ENCODE measurements at places on chromosomes 4 and X.
A peak's percentile ranks its signal among the peaks of the same experiment; 100 is the strongest.

GRCh38 chrX:28303486-28303885 is 283.8 kb upstream of the IL1RAPL1 start:
- DNase-seq, result no peak

DNA sequence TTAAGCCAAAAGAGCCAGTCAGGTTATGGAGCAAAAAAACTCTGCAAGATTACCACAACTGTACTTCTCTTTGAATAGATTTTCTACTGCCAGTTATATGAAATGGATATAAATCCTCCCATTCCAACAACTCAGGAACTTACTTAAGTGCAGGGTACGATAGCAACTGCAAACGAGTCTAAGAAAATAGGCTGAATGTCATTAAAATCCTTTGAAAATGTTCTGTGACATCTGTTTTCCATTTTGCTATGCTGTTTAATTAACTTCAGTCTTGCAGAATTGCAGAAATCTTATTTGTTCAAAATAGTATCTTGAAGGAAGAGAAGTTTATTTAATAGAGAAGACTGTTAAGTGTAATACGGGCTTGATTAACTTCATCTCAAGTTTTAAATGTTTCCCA is 243.8 kb downstream of the PALLD start:
- no peak for DNase-seq

GRCh38 chrX:41240509-41240908 is 93.5 kb upstream of the DDX3X start:
- DNase-seq, result no peak

GRCh38 chr4:74114234-74114633 is 15.2 kb upstream of the CXCL2 start:
- DNase-seq, result no peak

- DNase-seq, result no peak
Observed at GRCh38 chr4:1169171-1169671, 3.2 kb downstream of the SPON2 start.

DNA sequence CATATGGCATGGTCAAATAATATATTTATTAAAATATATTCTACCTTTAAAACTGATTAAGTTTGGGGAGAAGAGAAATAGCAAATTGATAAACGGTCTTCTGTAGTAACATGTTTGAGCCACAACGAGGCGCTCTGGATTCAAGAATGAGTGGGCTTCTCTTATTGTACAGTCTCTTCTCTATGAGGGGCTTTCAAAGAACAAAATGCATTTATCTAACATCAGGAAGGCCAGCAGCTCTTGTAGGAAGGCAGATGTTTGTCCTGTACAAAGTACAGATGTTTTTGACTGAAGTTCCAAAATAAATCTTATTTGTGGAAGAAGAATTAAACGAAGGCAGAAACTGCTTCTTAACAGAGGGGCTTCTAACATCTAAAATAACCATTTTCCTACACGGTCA is 153.6 kb downstream of the RASL11B start:
- DNase-seq, result peak; percentile 57

- no peak for DNase-seq
Observed at GRCh38 chr4:17771284-17771908, 10.0 kb downstream of the FAM184B start.

GRCh38 chrX:410296-410695 is 23.6 kb upstream of the PPP2R3B start:
- no peak for DNase-seq

GRCh38 chrX:7242613-7243012 is 94.7 kb upstream of the PUDP start:
- no peak for DNase-seq

DNA sequence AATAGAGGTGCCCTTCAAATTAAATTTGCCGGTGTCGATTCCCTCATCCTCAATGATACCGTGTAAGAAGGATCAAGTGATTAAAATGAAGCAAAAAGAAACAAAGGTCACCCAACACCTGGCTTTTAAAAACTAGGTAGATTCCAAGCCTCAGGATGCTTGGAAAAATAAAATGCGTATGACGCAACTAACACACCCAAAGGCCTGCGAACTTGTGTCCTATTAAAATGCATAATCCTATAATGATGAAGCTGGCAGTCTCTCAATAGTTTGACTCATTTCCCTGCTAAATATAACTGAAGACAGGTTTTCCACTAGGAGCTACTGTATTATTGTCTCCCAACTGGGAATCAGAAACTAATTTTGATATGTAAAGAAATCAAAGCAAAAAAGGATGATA is 263.2 kb downstream of the DHX15 start:
- DNase-seq, result no peak

GRCh38 chr4:180436361-180436760 is 1806.8 kb upstream of the TENM3 start:
- no peak for DNase-seq

DNA sequence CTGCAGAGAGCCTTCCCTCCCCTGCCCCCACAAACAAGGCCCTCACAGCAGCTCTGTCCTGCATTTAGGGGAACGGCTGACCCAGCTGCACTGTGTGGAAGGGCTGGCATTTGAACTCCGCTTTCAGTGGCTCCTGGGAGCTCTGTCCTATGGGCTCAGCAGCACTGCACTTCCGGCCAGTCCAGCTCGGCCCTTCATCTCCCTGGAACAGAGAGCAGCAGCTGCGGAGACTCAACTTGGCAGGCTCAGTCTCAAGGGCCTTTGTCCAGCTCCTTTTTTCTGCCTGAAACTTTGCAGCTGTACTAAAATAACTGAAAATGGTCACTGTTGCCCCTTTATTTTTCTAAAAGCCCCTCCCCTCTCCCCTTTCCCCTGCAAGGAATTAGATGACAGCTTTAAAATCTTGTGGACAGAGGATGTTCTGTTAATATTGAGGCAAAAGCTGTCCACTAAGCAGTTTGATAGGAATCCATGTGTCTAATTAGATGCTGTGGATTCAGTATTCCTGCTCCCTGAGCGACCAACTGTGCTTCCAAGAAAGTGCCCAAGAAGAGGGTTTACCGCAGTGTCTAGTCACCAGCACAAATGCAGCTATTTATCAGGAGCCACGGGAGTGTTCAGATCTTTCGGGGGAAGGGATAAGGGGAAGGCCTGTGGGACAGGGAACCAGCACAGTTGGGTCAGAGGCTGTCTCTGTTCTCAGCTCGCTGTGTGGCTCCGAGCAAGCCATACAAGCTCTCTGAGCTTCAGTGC is 133.1 kb downstream of the AFAP1 start:
- DNase-seq, result no peak

DNA sequence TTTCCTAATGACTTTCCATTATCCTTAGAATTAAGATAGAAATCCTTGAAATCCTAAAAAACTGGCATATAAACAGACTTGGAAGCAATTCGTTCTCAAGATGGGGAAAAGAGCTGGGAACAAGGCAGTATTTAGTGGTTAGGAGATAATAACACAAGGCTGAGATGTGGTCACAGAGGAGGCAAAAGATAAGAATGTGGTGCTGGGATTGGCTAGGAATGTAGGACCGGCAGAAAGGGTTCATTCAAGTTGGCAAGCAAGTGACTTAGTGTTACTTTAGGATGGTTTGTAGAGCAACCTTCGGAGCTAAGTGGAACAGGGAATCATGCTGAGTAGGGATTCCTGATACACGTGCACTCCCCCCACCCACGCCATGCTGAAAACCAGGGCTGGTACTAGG is 121.9 kb upstream of the RPS6KA3 start:
- no peak for DNase-seq

DNA sequence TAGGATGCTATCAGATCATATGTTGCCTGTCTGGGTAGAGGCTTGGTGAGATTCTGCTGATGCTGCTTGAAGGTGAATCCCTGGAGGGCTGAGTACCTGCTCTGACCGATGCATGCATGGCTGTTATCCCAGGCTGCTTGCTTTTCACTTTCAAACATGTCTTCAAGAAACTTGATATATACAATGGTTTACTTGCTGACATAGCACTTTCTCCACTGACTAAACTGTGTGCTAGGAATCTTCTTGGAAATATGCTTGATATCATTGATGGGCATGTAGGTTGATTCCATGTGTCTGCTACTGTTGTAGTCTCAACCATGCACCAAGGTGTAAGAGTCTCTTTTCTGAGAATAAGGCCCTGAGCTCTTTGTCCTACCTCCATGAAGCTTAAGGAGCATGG is 79.6 kb upstream of the WDR1 start:
- DNase-seq, result no peak

DNA sequence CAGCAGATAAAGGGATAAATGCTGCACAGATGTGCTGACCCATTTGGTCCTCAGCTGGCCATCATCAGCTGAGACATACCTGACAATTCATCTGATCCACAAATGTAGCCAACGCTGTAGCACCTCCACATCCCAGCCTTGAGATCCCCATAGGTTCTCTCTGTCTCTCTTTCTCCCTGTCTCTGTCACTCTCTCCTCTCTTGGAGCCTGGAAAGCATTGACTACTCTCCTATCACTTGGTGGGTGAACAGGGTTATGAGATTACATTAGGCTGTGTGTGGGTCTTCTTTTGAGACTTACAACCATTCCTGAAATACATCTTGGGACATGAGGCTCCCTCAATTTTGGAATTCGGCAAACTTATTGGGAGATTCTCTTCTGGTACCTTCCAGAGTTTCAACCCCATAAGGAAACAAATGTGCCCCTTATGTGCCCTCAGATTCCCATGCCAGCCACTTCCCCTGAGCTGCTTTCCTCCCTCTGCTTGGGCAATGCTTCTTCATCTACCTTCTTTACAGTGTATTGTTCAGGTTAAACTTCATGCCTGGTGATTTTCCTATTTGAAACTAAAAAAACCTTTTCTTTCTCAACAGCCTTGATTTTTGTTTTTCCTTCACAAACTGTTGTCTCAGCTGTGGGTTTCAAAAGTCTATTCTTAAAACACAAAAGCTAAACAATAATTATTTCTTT is 29.1 kb upstream of the FGF2 start:
- DNase-seq, result no peak

DNA sequence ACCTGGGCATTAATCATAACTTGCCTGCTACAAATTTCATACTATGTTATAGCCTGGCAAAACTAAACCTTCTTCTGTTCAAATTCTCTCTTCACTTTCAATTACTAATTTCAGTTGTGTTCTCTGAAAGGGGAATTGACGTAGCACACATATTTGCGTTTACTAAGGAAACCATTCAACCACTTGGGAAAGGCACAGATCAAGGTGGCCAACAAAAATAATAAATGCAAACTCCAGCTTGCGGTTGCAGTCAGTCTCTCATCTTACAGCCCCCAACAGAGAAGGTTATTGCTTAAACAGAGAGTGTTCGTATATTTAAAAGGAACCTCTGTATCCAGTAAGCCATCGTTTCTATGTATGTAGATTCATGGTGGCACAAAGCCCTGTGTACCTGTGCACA is 4.0 kb downstream of the SRPX start:
- no peak for DNase-seq

DNA sequence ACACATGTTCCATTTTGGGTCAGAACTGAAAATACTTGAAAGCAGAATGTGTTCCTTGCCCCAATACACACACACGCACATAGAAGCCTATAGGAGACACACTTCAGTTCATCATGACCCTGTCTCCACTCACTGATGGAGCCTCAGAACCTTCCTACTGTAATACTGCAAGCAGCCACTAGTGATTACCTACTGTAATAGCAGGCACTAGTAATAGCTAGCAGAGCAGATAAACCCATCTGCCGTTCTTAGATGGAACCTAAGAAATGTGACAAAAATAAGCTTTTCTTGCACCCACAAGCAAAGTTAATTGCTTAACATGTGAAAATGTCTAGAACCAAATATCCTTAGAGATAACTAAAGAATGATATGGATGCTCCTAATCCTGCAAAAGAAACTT is 13.6 kb downstream of the AMTN start:
- DNase-seq, result no peak

- DNase-seq, result peak; percentile 85
Observed at GRCh38 chr4:78222575-78223186, 165.6 kb downstream of the FRAS1 start.

DNA sequence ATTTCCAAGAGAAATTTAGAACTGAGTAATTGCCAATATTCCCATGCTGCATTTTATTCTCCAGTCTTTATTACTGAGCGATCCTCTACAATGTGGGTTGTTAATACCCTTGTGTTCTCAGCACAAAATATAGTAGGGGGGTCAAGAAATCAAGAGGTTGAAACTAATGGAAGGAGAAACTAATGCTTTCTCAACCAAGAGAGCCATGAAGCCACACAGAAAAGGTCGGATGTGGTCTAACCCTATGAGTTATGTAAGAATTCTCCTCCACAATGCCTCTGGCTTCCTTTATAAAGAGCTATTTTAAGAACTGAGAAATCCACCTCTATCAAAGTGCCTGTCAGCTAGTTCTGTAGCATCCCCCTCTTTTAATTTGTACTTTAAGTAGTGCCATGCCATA is 268.5 kb downstream of the CHIC1 start:
- DNase-seq, result no peak

GRCh38 chrX:93585661-93586060 is 87.7 kb downstream of the NAP1L3 start:
- DNase-seq, result no peak

DNA sequence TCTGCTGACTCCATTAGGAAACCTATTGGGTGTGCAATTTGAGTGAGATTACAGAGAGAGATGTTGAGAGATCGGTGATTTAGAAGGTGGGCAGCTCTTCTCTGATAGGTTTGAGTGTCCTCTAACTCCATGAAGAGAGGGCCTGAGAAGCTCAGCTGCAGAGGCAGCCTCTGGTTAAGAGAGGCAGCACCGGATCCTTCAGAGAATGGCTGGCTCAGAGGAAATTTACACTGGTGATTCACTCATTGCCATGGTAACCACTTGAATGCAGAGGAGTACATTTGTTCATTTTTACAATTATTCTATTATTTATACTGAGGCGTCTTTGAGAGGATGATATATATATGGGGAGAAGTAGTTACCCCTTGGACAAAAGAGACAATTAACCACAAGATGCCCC is 171.7 kb downstream of the PDGFRA start:
- DNase-seq, result no peak

DNA sequence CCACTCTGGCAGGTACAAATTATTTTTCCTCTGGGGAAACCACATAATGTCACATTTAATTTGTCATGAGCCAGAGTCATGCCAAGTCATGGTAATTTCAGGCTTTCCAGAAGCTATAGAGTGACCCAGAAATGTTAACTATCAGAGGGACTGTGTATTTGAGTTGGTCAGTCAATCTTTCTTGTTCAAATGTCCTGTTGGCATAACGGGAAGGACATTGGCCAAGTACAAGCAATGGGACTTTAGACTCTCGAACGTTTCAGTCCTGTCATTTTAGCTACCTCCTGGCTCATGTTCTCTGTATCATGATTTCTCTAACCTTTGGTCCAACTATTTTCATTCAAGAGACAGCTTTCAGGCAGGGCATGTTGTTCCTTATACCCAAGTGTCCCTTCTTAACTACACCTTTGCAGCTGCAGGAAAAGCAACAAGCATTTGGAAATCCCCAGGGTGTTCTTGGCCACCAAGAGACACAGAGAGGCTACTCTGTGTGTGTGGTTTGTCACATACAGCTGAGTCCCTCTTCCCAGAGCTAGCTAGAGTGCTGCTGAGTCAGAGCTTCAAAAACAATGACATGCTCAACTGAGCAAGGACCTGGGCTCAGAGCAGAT is 142.6 kb downstream of the EGF start:
- DNase-seq, result no peak

DNA sequence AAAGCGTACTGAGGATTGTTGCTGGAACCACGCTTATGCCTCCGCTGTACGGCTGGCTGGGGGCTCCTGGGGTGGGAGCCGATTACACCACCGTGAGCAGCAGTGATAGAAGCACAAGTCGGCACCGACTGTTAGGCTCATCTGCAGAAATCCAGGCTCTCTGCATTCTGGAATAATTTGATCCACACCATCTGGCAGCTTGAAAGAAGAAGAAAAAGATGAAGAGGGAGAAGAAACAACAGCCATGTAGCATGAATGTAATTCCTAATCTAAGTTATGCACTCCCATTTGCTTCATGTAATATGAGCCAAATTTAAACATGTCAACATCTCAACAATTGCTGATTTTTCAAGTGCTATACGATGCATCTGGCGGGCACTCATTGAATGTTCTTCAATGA is 84.6 kb upstream of the DHX15 start:
- peak; percentile 10 for DNase-seq
